ENCODE measurements at places on chromosomes 11 and 22.

DNA sequence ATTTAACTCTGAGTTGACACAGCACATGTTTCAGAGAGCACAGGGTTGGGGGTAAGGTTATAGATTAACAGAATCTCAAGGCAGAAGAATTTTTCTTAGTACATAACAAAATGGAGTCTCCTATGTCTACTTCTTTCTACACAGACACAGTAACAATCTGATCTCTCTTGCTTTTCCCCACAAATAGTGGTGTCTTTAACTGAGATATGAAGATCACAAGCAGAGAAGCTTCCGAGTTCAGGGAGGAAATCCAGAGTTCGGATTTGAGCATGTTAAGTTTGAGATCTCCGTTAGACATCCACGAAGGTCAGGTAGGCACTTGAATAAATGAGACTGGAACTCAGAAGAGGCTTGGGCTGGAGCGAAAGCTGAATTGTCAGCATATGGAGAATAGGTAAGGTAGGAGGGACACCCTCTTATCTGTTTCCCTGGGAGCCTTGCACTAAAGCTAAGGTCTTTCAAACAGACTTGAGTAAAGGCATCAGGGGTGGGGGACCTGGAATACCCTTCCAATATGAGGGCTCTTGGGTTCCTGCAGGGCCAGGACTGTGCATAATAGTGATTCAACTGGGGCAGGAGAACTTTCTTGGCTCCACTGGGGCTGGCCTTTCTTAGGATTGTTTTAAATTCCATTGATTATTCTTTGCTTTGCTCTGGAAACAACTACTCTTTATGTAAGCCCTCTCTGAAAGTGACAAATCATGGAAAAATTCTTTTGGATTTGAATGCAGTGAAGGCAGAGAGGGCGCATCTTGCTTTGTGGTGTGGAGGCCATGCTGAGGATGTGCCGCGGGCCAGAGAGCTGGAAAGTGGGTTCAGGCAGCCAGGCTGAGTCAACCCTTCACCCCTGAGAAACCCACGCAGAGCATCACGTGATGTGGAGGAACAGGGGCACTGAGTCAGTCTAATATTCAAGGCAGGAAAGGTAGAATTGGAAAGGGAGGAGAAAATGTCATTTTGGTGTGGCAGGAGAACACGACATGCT is 62.7 kb upstream of the AMPD3 start:
- no peak for DNase-seq
- H3K4me3 ChIP-seq, result no peak overlapping the region
- H3K27me3 ChIP-seq, result no peaks in the 10 kb centered on the region

DNA sequence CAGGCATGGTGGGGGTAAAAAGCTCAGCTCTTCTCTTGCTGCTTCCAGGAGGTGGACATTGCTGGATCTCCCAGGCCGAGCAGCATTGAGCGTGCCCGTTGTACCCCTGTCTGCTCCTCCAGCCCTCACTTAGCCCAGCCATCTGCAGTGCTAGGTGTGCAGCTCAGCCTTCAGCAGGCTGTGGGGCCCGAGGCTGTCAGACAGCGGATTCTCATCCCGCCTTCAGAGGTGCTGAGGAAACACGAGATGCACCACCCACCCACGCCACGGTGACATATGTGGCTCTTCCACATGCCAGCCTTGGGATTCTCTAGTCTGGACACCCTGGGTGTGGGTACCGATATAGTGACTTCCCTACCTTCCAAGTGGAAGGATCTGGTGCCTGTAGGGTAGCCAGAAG is 48.9 kb upstream of the NECTIN1 start:
- no peak for DNase-seq
- H3K27me3 ChIP-seq, result no peaks in the 10 kb centered on the region
- no peak overlapping the region for H3K4me3 ChIP-seq
- H3K4me1 ChIP-seq, result peaks cover 3% of the 10 kb centered on the region

DNA sequence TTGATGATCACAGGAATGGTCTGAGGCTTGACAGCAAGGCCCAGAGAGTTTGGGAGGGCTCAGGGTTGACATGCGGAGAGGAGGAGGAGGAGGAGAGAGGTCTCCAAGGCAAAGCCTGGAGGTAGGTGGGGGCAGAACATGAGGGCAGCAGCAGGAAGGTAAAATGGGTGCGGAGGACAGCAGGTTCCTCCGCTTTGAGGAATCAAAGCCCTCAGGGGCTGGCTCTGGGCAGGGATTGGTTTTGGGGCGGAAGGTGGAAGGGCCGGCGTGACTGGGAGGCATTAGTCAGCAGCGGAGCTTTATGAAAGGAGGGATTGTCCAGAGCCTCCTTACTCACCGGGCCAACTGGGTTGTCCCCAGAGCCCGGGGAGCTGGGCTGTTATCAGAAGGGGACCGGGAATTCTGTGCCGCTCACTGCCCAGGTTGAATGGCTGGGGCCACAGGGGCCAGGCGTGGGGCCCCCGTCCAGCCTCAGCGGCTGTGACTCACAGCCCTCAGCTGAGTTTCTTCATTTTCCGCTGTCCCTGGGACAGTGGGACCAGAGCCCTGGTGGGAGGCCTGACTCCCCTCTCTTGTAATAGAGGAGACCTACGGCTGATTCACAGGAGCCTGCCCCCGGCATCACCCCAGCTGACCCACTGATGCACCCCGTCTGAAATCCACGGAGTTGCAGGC is 36.2 kb downstream of the LIF start:
- no peaks in the 10 kb centered on the region for H3K27me3 ChIP-seq
- no peak overlapping the region for H3K4me3 ChIP-seq
- no peak overlapping the region for H3K27ac ChIP-seq
- H3K4me1 ChIP-seq, result peaks cover 28% of the 10 kb centered on the region

- no peak overlapping the region for H3K4me3 ChIP-seq
- no peak for DNase-seq
- H3K4me1 ChIP-seq, result peaks cover 9% of the 10 kb centered on the region
- H3K27me3 ChIP-seq, result no peaks in the 10 kb centered on the region
- H3K36me3 ChIP-seq, result no peaks in the 10 kb centered on the region
Measured at GRCh38 chr11:108534274-108534882, 36.2 kb upstream of the POGLUT3 start.

GRCh38 chr22:41856469-41856868 is 23.6 kb downstream of the SREBF2 start:
- H3K4me3 ChIP-seq, result no peak overlapping the region
- no peaks in the 10 kb centered on the region for H3K27me3 ChIP-seq
- no peak overlapping the region for H3K27ac ChIP-seq
- peaks cover 3% of the 10 kb centered on the region for H3K4me1 ChIP-seq
- peaks cover 82% of the 10 kb centered on the region for H3K36me3 ChIP-seq

DNA sequence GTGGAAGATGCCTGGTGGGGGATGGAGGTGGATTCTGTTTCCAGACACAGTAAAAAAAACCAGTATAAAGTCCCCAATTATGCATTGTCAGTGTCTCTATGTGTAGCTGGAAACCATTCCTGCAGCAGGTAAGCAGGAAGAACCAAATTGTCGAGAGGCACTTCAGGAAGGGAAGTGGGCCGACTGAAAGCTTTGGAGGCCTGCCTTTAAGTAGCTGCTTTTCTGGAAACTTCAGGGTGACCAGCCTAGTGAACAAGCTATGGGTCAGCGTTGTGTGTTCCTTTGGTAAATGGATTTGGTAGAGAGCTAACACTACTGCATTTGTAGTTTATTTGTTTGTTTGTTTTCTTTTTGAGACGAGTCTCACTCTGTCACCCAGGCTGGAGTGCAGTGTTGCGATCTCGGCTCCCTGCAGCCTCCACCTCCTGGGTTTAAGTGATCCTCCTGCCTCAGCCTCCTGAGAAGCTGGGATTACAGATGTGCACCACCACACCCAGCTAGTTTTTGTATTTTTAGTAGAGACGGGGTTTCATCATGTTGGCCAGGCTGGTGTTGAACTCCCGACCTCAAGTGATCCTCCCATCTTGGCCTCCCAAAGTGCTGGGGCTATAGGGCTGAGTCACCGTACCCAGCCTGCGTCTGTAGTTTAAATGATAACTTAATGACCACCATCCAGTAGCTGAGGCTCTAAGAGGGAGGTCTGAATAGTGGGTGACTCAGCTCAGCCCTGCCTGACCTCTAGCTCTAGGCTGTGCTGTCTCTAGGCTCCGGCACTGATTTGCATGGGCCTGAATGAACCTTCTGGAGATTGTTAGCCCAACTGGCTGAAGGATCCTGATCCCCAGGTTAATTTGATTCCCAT is 12.8 kb downstream of the PTPRJ start:
- no peak for DNase-seq
- H3K27me3 ChIP-seq, result no peaks in the 10 kb centered on the region

DNA sequence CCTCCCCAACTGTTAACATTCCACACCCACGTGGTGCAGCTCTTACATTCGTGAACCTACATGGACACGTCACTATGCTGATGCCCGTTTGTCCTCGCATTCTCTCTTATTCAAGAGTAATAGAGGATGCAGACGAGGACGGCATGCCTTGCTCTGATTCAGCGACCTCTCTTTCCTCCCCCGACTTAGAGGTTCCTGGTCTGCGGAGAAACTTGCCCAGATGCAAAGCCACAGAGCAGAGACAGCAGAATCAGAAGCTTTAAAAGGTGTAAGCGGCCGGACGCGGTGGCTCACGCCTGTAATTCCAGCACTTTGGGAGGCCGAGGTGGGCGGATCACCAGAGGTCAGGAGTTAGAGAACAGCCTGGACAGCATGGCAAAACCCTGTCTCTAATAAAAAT is 288.0 kb downstream of the NTM start:
- no peak overlapping the region for H3K4me3 ChIP-seq
- H3K4me1 ChIP-seq, result no peaks in the 10 kb centered on the region
- no peaks in the 10 kb centered on the region for H3K36me3 ChIP-seq
- no peak for DNase-seq

- H3K4me3 ChIP-seq, result no peak overlapping the region
- no peaks in the 10 kb centered on the region for H3K36me3 ChIP-seq
- H3K4me1 ChIP-seq, result no peaks in the 10 kb centered on the region
- H3K27me3 ChIP-seq, result peaks cover 16% of the 10 kb centered on the region
- H3K27ac ChIP-seq, result no peak overlapping the region
Measured at GRCh38 chr11:43969543-43969942, 27.1 kb downstream of the C11orf96 start.

DNA sequence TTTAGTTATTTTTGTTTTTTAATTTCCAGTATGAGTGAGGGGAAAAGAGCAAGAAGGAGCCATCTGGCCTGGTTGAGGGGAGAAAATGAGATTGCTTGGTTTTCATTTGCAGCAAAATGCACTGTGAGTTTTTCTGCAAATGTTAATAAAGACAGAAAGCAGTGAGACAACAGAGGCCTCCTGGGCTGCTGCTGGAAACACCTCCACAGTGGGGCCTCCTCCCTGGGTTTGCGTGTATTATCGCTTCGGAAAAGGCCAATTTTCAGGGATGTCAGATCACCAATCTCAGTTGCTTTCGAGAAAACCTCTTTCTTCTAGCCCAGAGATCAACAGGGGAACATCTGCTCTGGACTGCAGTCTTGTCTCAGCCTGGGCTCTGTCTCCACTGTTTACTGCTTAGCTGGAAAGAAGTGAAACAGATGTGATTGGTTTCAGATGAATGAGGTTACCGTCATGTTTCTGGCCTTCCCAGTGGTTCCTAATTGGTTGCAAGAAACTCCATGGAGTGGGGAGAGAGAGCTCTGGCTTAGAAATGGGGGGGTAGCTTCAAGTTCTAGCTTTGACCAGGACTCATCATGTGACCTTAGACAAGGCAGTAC is 17.3 kb downstream of the TSPAN18 start:
- peaks cover 14% of the 10 kb centered on the region for H3K4me1 ChIP-seq
- H3K4me3 ChIP-seq, result no peak overlapping the region
- no peak for DNase-seq
- no peaks in the 10 kb centered on the region for H3K27me3 ChIP-seq
- peaks cover 13% of the 10 kb centered on the region for H3K36me3 ChIP-seq
- H3K27ac ChIP-seq, result no peak overlapping the region

DNA sequence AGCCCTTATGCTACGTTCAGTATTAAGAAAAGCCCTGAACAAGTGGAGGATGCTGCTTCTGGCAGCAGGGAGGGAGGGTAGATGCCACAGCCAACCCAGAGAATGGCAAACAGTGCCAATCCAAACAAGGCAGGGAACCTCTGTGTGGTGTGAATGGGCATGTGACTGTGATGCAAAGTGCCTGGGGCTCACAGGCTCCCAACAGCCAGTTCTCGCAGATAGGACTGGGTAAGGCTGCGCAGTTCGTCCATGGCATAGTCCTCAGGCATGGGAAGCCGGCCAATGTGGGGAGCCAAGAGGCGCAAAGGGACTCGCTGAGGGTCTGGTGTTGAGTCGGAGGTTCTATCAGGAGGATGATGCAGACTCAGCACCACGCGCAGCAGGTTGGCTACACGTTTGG is 4.8 kb upstream of the CHRNA10 start:
- no peak overlapping the region for H3K27ac ChIP-seq
- DNase-seq, result no peak
- H3K27me3 ChIP-seq, result no peaks in the 10 kb centered on the region
- H3K36me3 ChIP-seq, result peaks cover 100% of the 10 kb centered on the region
- H3K4me3 ChIP-seq, result no peak overlapping the region
- peaks cover 6% of the 10 kb centered on the region for H3K4me1 ChIP-seq

DNA sequence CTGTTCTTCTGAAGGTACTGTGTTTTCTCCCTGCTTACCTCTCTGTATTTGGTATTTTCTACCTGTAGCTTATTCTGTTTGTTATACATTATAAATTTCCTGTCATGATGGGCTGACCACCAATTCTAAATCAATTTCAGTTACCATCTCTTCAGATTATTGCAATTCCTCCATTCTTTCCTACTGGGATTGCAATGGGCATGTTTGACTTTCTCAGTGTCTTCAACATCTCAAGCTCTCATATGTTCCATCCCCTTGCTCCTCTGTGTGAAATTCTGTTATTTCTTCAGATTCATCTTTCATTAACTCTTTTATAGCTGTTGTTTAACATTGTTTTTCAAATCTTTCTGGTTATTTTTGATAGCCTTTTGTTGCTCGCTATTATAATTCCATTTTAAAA is 15.5 kb upstream of the C22orf39 start:
- H3K4me3 ChIP-seq, result no peak overlapping the region
- H3K4me1 ChIP-seq, result no peaks in the 10 kb centered on the region
- no peak overlapping the region for H3K27ac ChIP-seq
- no peaks in the 10 kb centered on the region for H3K27me3 ChIP-seq

- peaks cover 4% of the 10 kb centered on the region for H3K27me3 ChIP-seq
- no peak for DNase-seq
- no peak overlapping the region for H3K4me3 ChIP-seq
- H3K27ac ChIP-seq, result no peak overlapping the region
Measured at GRCh38 chr22:17222503-17222902, 3.3 kb upstream of the ADA2 start.

- no peaks in the 10 kb centered on the region for H3K27me3 ChIP-seq
- H3K4me1 ChIP-seq, result no peaks in the 10 kb centered on the region
- no peak overlapping the region for H3K4me3 ChIP-seq
- H3K27ac ChIP-seq, result no peak overlapping the region
Measured at GRCh38 chr11:114348200-114349191, 51.8 kb downstream of the C11orf71 start.

DNA sequence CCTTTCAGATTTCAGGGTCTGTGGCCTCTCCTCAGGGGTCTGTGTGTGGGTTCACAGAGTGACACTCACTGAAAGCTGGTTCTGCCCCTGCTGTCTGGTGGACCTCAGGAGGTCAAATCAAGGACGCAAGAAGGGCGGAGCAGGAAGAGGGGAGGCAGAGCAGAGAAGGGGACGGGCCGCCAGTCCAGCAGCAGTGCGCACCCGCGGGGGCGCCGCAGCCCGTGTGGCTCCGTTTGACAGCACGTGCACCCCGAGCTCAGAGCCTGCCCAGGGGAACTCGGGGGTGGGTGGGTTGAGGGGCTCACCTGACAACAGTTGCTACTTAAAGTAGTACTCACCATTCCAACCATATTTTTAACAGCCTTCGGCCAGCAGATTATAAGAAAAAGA is 71.4 kb upstream of the PITPNB start:
- H3K27ac ChIP-seq, result no peak overlapping the region
- no peaks in the 10 kb centered on the region for H3K4me1 ChIP-seq
- H3K36me3 ChIP-seq, result peaks cover 11% of the 10 kb centered on the region
- H3K27me3 ChIP-seq, result no peaks in the 10 kb centered on the region
- no peak for DNase-seq
- no peak overlapping the region for H3K4me3 ChIP-seq

All from neuronal stem cell (in vitro differentiated cells).